Left lung (tissue), 14 donors: ENCODE measurements at places on chromosomes 4 and X. TPM values are rescaled to one million over a fixed set of nuclear protein-coding genes. Genes with fewer than 3 reads are reported as not detected.

DNA sequence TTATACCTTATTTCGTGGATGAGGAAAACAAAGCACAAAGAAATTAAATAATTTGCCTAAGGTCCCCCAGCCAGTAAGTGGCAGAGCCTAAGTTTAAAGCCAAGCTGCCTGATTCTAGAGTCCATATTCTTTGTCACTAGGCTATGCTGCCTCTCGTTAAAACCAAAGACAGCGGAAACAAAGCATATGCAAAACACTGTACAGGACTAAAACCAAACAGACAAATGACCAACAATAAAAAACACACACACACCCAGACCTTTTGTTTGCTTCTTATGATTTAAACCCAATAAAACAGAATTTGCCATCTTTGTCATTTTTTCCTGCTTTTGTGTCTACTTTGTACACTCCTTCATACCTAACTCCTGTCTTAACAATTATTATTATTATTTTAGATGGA, 10.1 kb upstream of the VSIG1 start:
- no peaks in the 10 kb centered on the region for H3K4me1 ChIP-seq
- H3K36me3 ChIP-seq, result no peaks in the 10 kb centered on the region
- peaks cover 4% of the 10 kb centered on the region for H3K27me3 ChIP-seq
- no peak for DNase-seq
- H3K4me3 ChIP-seq, result no peak overlapping the region

DNA sequence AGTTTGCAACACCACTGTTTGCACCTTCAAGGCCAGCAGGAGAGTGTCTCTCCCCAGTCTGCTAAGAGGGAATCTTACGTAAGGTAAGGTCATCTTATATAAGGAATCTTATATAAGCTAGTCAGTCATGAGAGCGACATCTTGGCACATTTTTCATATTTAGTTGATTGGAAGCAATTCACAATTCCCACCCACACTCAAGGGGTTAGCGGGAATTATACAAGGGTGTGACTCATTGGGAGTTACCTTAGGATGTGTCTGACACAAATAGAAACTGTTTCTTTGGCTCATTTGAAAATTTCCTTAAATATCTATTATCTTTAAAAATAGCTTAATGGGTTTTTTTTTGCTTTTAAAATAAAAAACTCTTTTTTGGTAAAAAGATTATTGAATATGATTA, 62.1 kb upstream of the GRPR start:
- no peaks in the 10 kb centered on the region for H3K4me1 ChIP-seq
- H3K27me3 ChIP-seq, result no peaks in the 10 kb centered on the region
- no peaks in the 10 kb centered on the region for H3K36me3 ChIP-seq

DNA sequence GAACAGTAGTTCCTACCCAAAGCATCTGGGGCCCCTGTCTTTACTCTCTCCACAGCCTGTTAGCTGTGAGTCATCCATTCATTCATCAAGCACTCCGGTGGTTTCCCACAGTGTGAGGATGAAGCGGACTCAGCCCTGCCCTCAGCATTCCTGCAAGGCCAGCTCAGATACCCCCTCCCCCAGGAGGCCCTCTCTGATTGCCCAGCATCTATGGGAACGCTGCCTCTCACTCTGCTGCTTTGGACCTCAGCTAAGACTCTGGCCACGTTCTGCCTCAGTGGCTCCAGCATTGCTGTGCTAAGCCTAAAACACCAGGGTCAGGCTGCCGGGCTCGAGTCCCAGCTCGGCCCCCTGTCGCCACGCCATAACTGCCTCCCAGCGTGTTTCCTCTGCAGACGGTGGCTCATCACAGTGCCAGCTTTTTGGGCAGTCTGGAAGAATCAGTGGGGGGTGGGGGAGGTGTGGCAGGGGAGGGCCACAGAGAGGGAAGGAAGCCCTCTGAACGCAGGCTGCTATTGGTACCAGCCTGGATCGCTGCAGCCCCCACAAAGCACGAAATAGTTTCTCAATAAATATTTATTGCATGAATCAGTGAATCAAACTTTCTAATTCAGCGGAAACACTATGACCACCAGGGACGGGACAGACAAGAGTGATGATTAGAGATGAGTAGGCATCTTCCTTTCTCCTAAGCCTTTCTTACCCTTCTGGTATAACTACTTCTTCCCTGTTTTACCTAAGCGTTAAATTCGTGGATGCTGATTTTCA, 74.4 kb downstream of the SORCS2 start:
- no peak for DNase-seq
- no peaks in the 10 kb centered on the region for H3K27me3 ChIP-seq
- no peak overlapping the region for H3K27ac ChIP-seq

DNA sequence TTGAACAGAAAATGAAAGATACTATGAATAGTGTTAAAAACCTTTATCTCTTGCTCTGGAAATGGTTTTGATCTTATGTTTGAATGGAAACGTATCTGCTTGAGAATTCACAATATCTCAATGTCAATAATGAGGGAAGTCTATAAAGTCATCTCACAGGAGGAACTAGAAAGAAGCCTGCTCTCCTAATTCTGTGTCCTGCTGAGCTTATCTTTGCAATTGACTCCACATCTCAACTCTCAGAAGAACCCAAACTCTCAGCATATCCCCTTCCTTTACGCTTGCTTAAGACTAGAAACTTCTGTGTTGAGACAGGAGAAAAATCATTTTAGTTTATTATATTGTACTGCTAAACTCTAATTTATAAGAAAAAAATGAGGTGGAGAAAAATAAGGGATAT, 8.3 kb upstream of the PF4V1 start:
- H3K36me3 ChIP-seq, result no peaks in the 10 kb centered on the region
- no peak for DNase-seq
- peaks cover 37% of the 10 kb centered on the region for H3K4me1 ChIP-seq
- no peak overlapping the region for H3K4me3 ChIP-seq

DNA sequence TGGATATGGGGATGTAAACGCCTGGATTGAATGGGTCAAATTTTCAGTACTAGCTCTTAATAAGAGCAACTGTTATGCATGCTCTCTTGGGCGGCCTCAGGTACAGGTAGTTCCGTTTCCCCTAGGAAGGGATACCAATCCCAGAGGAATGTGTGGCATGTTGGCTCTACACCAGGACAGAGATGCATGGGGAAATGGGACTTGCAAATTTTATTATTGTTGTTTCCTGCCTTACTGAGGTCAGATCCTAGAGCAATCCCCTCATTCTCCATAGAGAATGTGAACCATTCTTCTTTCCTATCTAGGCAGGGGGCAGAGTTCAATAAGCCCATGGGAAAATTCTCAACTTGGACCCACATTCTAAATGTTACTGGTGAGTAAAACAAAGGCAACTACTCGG, 361.8 kb upstream of the FGF16 start:
- H3K4me3 ChIP-seq, result no peak overlapping the region
- no peak for DNase-seq
- no peak overlapping the region for H3K27ac ChIP-seq
- H3K36me3 ChIP-seq, result no peaks in the 10 kb centered on the region
- no peaks in the 10 kb centered on the region for H3K27me3 ChIP-seq
- H3K4me1 ChIP-seq, result no peaks in the 10 kb centered on the region

GRCh38 chr4:19309378-19309777, 942.3 kb upstream of the SLIT2 start:
- DNase-seq, result peak; percentile 9
- H3K4me3 ChIP-seq, result no peak overlapping the region
- H3K27ac ChIP-seq, result no peak overlapping the region
- no peaks in the 10 kb centered on the region for H3K4me1 ChIP-seq
- H3K27me3 ChIP-seq, result no peaks in the 10 kb centered on the region

DNA sequence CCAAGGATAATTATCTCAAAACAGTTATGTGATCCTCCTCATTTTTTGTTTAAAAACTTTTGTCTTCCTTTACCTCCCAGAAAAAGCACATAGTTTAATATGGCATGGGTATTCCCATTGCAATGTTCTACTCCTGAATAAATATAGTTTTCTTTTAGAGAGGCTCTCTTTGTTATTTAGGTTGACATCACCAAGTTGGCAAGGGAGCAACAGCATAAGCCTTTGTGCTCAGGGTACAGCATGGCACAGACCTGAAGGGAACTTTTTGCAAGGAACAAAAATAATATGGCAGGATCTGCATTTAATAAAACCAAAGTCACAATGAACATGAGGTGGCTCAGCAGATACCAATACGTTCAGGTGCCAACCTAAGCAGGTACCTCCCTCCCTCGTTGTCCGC, 47.1 kb upstream of the NPY2R start:
- no peaks in the 10 kb centered on the region for H3K36me3 ChIP-seq
- DNase-seq, result no peak
- no peaks in the 10 kb centered on the region for H3K4me1 ChIP-seq

DNA sequence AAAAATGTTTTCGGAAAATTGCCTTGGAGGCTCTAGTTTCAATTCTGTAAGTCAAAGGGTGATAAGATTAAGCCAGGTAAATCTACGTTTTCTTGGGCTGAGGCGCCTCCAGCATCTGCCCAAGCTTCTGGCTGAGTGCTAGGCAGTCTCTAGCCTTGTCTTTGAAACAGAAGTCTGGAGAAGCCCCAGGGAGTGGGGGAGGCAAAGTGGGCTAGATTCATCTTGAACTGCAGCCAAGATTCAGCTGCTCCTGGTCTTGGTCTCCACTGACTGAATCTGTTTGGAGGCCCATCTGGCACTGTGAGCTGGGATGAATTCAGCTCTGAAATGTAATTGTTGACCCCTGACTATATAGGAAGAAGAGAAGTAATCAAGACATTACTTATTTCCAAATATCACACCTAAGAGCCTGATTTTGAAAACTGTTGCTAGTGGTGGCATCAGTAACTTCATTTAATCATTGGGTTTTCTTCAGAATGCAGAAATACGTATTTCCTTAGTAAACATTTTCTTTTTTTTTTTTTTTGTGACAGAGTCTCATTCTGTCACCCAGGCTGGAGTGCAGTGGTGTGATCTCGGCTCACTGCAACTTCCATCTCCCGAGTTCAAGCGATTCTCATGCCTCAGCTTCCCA, 187.3 kb upstream of the LEF1 start:
- no peak overlapping the region for H3K4me3 ChIP-seq
- DNase-seq, result no peak
- no peaks in the 10 kb centered on the region for H3K36me3 ChIP-seq
- H3K27me3 ChIP-seq, result no peaks in the 10 kb centered on the region

DNA sequence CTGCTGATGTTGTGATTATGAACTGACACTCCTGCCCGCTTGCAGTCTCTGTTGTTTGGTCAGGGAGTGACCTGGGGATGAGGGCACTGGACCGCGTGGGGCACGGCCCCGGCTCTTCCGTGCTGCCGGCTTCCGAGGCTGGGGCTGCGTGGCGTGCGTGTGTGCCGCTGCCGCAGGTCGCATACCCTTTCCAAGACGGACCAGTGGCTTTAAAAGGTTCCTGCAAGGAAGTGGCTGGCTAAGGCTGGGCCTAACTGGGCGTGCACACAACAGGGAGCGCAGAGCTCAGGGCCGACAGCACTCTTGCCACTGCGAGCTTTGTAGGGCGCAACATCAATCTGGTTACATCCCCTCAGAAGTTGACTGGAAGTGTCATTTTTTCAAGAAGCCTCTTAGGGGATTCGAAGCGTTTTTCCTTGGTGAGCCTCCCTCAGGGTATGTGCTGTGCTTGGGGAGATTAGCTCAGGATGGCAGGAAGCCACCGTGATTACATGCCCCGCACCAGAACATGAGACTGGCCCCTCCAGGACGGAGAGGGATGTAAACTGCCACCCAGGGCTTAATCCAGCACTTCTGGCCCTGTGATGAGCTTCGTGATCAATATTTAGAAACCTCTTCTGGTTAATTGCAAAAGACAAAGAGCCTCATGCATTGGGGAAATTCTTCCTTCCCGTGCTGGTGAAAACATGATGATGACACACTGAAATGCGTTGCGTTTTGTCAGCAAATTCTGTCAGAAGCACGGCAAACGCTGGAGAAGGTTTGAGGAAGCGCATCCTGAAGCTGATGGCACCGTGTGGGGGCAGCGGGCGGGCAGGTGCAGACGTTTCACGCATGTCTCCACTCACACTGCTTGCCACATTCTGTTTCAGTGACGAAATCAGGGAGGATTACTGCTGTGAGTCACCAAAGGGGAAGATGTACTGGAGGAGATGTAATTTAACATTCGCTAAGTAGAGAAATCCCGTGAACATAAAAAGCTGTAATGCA, 11.1 kb downstream of the MAEA start:
- no peak overlapping the region for H3K4me3 ChIP-seq
- H3K27ac ChIP-seq, result peak overlapping the region; percentile 94

GRCh38 chrX:113973706-113974105, 610.2 kb upstream of the HTR2C start:
- H3K4me3 ChIP-seq, result no peak overlapping the region
- H3K36me3 ChIP-seq, result no peaks in the 10 kb centered on the region
- peaks cover 4% of the 10 kb centered on the region for H3K27me3 ChIP-seq
- no peak overlapping the region for H3K27ac ChIP-seq

GRCh38 chr4:6918338-6918737, 8.7 kb downstream of the TBC1D14 start:
- H3K27ac ChIP-seq, result peak overlapping the region; percentile 94
- H3K36me3 ChIP-seq, result peaks cover 4% of the 10 kb centered on the region
- no peak overlapping the region for H3K4me3 ChIP-seq
- no peak for DNase-seq

DNA sequence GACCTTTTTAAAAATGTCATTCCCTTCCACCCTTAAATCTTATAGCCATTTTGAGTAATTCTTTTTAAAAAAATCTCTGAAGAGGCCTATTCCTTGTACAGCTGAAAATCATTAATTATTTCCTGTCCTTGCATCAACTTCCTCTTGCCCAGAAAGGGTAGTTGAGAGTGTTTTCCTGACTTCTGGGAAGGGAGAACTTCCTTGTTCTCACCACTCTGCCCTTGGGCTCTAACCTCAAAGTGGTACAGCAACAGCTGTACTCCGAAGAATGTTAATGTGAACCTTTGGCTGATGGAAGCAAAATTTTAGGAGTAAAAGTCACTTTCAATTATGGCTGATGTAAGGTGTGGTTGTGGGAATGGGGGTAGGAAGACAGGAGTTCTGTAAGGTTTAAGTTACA, 15.1 kb upstream of the FABP2 start:
- H3K36me3 ChIP-seq, result no peaks in the 10 kb centered on the region
- H3K4me3 ChIP-seq, result no peak overlapping the region
- DNase-seq, result no peak

- H3K36me3 ChIP-seq, result no peaks in the 10 kb centered on the region
- H3K27ac ChIP-seq, result no peak overlapping the region
- H3K4me3 ChIP-seq, result no peak overlapping the region
- no peaks in the 10 kb centered on the region for H3K4me1 ChIP-seq
- no peaks in the 10 kb centered on the region for H3K27me3 ChIP-seq
- DNase-seq, result no peak
These were observed 110.2 kb upstream of the WDR1 start for GRCh38 chr4:10226756-10227155.

GRCh38 chrX:130144509-130144908, 21.1 kb downstream of the AIFM1 start:
- no peak overlapping the region for H3K27ac ChIP-seq
- no peak overlapping the region for H3K4me3 ChIP-seq
- DNase-seq, result no peak
- no peaks in the 10 kb centered on the region for H3K4me1 ChIP-seq
- no peaks in the 10 kb centered on the region for H3K27me3 ChIP-seq
- peaks cover 45% of the 10 kb centered on the region for H3K36me3 ChIP-seq

GRCh38 chrX:16155581-16156096, 11.6 kb upstream of the MAGEB17 start:
- H3K4me1 ChIP-seq, result no peaks in the 10 kb centered on the region
- H3K27ac ChIP-seq, result no peak overlapping the region
- H3K4me3 ChIP-seq, result no peak overlapping the region
- no peaks in the 10 kb centered on the region for H3K27me3 ChIP-seq

HMGN5 gene
- 3.2 TPM for total RNA-seq

AR gene
- total RNA-seq, result 4.3 TPM

PABPC1L2B gene
- not detected for total RNA-seq

MAGEB1 gene
- total RNA-seq, result not detected

CFAP99 gene
- 1.3 TPM for total RNA-seq

MAGEA11 gene
- not detected for total RNA-seq
